ENCODE measurements at places on chromosomes 11 and 22. TPM values are rescaled to one million over a fixed set of nuclear protein-coding genes. Genes with fewer than 3 reads are reported as not detected.

GRCh38 chr11:66022401-66023185 is 3.7 kb downstream of the CATSPER1 start:
- DNase-seq = peak; percentile 88
- H3K27ac ChIP-seq = peak overlapping the region; percentile 79
- peaks cover 15% of the 10 kb centered on the region for H3K4me1 ChIP-seq
- no peaks in the 10 kb centered on the region for H3K36me3 ChIP-seq
- H3K27me3 ChIP-seq = no peaks in the 10 kb centered on the region

- no peak overlapping the region for H3K27ac ChIP-seq
- no peak overlapping the region for H3K4me3 ChIP-seq
- H3K36me3 ChIP-seq = peaks cover 9% of the 10 kb centered on the region
These were observed 82.6 kb downstream of the RAB30 start for GRCh38 chr11:82988936-82989627.

DNA sequence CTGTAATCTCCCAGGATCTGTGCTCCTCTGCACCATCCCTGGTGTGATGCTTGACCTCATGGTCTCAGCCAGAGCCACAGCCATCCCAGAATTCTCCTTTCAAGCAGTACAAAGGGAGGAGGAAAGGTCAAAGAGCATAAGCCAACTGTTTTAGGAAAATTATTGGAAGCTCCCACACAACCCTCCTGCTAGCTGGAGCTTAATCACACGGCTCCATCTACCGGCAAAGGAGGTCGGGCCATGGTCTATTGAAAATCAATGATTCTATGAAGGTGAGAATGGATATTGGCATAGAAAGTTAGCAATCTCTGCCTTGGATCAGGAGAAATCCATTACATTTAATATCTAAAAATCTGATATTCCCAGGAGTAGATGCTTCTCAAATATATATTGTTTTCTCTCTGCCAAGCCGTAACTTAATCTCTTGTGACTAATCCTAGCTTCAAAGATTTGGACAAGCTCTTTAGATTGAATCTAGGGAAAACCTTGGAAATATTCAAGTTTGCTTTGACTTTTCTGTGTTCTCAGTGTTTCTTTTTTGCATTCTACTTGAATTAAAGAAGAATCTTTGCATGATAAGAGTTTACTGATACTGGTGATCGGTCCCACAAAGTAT is 259.6 kb downstream of the NTM start:
- no peak overlapping the region for H3K4me3 ChIP-seq
- H3K4me1 ChIP-seq = no peaks in the 10 kb centered on the region
- H3K27ac ChIP-seq = no peak overlapping the region
- H3K27me3 ChIP-seq = no peaks in the 10 kb centered on the region
- H3K36me3 ChIP-seq = no peaks in the 10 kb centered on the region

Gene ABTB2
- total RNA-seq = 7.9 TPM

Gene SMIM35
- not detected for total RNA-seq

Gene OR4D5
- total RNA-seq = not detected

Gene OR2AG1
- not detected for total RNA-seq

GRCh38 chr22:20128902-20129746 is 2.5 kb upstream of the ZDHHC8 start:
- peaks cover 14% of the 10 kb centered on the region for H3K4me1 ChIP-seq
- no peak overlapping the region for H3K4me3 ChIP-seq
- H3K27ac ChIP-seq = no peak overlapping the region
- H3K36me3 ChIP-seq = peaks cover 30% of the 10 kb centered on the region
- H3K27me3 ChIP-seq = no peaks in the 10 kb centered on the region

DNA sequence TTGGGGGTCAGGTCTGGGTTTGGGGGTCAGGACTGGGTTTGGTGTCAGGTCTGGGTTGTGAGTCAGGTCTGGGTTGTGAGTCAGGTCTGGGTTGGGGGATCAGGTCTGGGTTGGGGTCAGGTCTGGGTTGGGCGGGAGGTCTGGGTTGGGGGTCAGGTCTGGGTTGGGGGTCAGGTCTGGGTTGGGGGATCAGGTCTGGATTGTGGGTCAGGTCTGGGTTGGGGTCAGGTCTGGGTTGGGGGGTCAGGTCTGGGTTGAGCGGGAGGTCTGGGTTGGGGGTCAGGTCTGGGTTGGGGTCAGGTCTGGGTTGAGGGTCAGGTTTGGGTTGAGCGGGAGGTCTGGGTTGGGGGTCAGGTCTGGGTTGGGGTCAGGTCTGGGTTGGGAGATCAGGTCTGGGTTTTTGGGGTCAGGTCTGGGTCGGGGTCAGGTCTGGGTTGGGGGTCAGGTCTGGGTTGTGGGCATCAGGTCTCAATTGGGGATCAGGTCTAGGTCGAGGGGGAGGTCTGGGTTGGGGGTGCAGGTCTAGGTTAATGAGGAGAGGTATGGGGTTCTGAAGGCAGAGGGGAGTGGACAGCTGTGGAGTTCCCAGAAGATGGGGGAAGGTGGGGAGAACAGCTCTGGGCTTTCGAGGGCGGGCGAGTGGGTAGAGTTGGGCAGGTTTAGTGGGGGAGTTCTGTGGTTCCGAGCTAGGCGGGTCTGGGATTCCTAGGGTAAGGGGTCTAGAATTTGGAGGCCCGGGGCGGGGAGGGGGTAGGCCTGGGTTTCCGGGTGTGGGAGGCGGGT is 629 bp downstream of the TTLL8 start:
- no peaks in the 10 kb centered on the region for H3K4me1 ChIP-seq
- H3K27me3 ChIP-seq = peaks cover 10% of the 10 kb centered on the region
- no peak overlapping the region for H3K27ac ChIP-seq

Gene MLC1
- total RNA-seq = 0.32 TPM

GRCh38 chr11:130478204-130478701 is 29.8 kb downstream of the ADAMTS15 start:
- peaks cover 11% of the 10 kb centered on the region for H3K4me1 ChIP-seq
- H3K27me3 ChIP-seq = no peaks in the 10 kb centered on the region
- H3K4me3 ChIP-seq = no peak overlapping the region
- H3K36me3 ChIP-seq = peaks cover 11% of the 10 kb centered on the region

DNA sequence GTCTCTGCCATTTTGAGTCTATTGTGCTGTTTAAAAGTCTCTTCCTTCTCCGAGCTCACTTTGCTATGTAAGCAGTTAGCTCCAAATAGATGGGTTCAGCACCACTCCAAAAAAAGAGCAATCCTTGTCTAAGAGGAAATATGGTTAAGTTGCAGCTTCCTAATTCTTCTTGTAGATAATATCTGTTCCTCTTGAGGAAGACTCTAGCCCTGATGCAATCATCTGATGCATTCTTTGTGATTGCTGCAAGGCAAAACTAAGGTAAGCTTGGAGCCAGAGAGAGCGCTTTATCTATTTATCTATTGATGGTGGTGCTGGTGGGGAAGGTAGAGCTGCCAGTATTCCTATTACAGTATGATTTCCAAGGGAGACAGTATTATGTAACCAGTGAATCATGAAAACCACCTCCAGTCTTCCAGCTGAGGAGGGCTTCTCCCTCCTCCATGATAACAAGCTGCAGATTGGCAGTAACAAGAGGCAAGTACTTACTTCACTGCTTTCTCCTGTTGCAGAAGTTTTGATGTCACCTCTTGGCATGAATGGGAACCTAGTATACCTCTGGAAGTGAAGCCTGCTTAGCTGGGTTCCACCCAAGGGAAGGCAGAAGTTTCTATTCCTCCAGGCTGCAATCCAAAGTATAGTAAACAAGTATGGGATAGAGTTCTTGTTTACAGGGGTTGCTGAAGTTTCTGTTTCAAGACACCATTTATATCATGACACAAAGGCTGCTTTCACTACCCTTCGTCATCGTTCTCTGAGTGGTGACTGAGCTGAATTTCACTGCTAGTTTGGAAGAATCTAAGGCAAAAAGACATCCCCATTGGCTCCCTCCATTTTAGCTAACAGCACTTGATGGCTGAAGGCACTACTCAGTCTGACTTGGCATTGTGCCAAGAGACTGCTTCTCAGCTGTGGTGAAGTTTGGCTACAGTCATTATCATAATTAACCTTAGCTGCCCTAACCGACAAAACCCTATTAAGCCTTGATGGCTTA is 49.7 kb downstream of the FDX1 start:
- no peaks in the 10 kb centered on the region for H3K36me3 ChIP-seq
- DNase-seq = no peak
- no peak overlapping the region for H3K27ac ChIP-seq
- H3K4me3 ChIP-seq = no peak overlapping the region

DNA sequence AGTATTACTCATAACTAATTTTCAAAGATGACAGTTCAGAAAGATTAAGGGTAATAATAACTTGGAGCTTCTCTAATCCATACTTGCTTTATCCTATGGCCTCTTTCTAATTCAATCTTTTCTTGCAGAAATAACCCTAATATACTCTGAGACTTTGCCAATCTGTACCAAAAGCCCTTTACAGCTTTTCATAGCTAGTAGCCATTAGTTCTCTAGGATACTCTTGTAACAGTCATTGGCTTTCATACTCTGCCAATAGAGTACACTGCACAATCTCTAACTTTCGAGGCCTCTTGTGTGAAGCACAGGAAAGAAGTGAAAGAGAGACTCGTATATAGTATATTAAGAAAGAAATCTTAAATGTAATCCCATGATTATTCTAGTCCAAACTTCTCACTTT is 38.1 kb downstream of the SLC36A4 start:
- DNase-seq = no peak
- no peaks in the 10 kb centered on the region for H3K4me1 ChIP-seq
- no peak overlapping the region for H3K4me3 ChIP-seq
- no peaks in the 10 kb centered on the region for H3K36me3 ChIP-seq
- H3K27ac ChIP-seq = no peak overlapping the region

Gene GGTLC2
- not detected for total RNA-seq

GRCh38 chr11:86623041-86623621 is 49.3 kb downstream of the ME3 start:
- DNase-seq = no peak
- no peaks in the 10 kb centered on the region for H3K27me3 ChIP-seq
- no peak overlapping the region for H3K27ac ChIP-seq
- no peaks in the 10 kb centered on the region for H3K36me3 ChIP-seq

Gene USH1C
- total RNA-seq = not detected

DNA sequence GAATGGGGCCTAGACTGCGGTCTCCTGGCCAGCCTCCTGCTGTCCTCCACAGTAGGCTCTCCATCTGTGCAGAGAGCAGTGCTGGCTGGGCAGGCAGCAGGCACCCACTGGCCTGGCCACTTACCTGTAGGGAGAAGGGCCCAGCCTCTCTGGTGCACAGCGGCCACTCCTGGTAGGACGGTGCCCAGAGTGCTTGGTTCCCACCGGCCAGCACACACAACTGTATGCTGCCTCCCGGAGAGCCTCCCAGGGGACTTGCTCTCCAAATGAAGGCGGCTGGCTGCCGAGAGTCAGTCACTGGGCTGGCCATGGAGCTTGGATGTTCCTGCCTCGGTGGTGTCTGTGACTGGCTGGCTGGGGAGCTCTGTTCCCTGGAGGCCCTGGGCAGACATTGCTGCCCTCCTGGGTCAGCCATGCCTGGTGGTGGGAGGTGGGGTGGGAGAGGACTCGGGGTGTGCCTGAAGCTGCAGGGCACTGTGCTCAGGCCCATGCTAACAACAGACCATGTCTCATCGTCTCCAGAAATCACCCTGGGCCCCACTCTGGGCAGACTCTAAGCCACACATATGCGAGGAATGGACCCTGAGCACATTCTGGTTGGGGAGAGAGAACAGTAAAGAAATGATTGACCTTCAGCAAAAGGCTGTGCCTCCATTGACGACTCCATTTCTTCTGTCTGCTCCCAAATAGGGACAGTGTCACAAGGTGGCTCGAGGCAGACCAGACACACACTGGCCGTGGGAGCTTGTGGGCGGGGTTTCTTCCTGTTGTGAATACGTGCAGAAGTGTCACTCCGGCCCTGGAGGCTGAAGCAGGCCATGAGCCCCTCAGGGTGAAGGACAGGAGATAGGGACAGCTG is 350.8 kb downstream of the TBC1D22A start:
- H3K4me1 ChIP-seq = no peaks in the 10 kb centered on the region
- peaks cover 13% of the 10 kb centered on the region for H3K36me3 ChIP-seq
- no peak overlapping the region for H3K4me3 ChIP-seq

Gene SCN3B
- 4.7 TPM for total RNA-seq

- H3K27ac ChIP-seq = no peak overlapping the region
These were observed 44.0 kb downstream of the SERPINH1 start for GRCh38 chr11:75606099-75606498.

- DNase-seq = no peak
- peak overlapping the region; percentile 89 for H3K27ac ChIP-seq
- H3K27me3 ChIP-seq = no peaks in the 10 kb centered on the region
- H3K4me1 ChIP-seq = peaks cover 16% of the 10 kb centered on the region
These were observed 16.3 kb downstream of the MYO18B start for GRCh38 chr22:25758316-25758715.

Gene E2F8
- 0.96 TPM for total RNA-seq

- peak overlapping the region; percentile 71 for H3K4me3 ChIP-seq
- no peaks in the 10 kb centered on the region for H3K4me1 ChIP-seq
- H3K36me3 ChIP-seq = no peaks in the 10 kb centered on the region
- H3K27ac ChIP-seq = peak overlapping the region; percentile 90
- no peaks in the 10 kb centered on the region for H3K27me3 ChIP-seq
- DNase-seq = no peak
These were observed 86.3 kb upstream of the BLID start for GRCh38 chr11:122202161-122202950.

DNA sequence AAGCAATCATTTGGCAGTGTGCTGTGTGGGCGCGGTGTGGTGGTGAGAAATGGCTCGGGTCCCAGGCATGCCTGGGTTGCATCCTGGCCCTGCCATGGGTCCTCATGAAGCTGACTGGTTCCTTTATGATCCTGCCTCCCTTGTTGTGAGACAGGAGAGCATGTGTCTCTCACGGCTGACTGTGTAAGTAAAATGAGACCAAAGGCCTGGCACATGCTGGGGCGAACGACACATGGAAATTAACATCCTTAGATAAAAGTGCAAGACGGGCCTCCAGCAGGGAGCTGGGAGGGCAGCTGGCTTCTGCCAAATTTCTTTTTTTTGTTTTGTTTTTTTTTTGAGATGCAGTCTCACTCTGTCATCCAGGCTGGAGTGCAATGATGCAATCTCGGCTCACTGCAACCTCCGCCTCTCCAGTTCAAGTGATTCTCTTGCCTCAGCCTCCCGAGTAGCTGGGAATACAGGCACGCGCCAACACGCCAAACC is 9.4 kb upstream of the FBLN1 start:
- peaks cover 5% of the 10 kb centered on the region for H3K4me1 ChIP-seq
- no peak for DNase-seq
- H3K36me3 ChIP-seq = no peaks in the 10 kb centered on the region
- H3K4me3 ChIP-seq = no peak overlapping the region
- H3K27me3 ChIP-seq = no peaks in the 10 kb centered on the region

DNA sequence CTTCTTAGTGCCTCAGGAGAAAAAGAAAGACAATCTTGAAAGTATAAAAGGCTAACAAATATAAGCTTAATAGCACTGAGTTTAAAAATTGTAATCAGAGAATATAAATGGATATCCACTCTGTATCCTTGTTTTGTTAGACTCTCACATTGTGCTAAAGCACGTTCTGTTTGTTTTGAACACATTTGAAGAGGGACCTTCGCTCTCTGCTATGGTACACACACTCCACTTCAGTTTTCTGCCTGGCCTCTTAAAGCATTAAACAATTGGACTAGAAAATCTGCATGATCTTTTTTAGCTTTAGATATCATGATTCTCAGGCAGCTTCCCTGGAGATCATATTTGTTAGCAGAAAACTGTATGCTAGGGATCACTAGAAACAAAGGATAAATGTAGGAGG is 40.3 kb upstream of the PGR start:
- no peak for DNase-seq
- peaks cover 4% of the 10 kb centered on the region for H3K36me3 ChIP-seq
- no peaks in the 10 kb centered on the region for H3K27me3 ChIP-seq
- H3K4me1 ChIP-seq = peaks cover 2% of the 10 kb centered on the region
- no peak overlapping the region for H3K27ac ChIP-seq

GRCh38 chr22:45051946-45052345 is 42.1 kb upstream of the PHF21B start:
- DNase-seq = no peak
- no peak overlapping the region for H3K4me3 ChIP-seq
- H3K4me1 ChIP-seq = no peaks in the 10 kb centered on the region
- no peaks in the 10 kb centered on the region for H3K36me3 ChIP-seq
- no peak overlapping the region for H3K27ac ChIP-seq

- no peak for DNase-seq
- no peak overlapping the region for H3K27ac ChIP-seq
- peaks cover 3% of the 10 kb centered on the region for H3K4me1 ChIP-seq
- peaks cover 30% of the 10 kb centered on the region for H3K27me3 ChIP-seq
These were observed 9.8 kb downstream of the NRXN2 start for GRCh38 chr11:64713016-64713707.

Data from ascending aorta (tissue), 2 donors.